Breast epithelium (tissue), 4 donors: ENCODE measurements at places on chromosomes 3 and 15.

DNA sequence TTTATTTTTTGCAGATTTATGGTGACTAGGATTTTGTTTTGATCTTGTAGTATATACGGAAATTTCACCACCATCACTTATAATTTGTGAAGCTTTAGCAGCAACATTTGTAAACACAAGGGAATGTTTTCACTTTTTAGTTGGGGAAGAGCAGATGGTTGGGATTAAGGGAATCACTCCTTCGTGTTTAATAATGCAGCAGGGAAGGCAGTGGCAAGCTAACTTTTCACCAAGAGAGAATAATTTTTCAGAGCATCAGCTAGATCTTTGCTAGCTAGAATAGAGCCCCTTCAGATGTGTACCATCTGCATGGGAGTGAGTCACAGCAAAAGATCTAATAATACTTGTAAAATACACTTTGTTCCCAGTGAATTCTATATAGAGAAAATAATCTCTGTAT is 632.7 kb downstream of the CADM2 start:
- no peak for DNase-seq

GRCh38 chr3:165669504-165669903 is 167.7 kb downstream of the BCHE start:
- DNase-seq: no peak

DNA sequence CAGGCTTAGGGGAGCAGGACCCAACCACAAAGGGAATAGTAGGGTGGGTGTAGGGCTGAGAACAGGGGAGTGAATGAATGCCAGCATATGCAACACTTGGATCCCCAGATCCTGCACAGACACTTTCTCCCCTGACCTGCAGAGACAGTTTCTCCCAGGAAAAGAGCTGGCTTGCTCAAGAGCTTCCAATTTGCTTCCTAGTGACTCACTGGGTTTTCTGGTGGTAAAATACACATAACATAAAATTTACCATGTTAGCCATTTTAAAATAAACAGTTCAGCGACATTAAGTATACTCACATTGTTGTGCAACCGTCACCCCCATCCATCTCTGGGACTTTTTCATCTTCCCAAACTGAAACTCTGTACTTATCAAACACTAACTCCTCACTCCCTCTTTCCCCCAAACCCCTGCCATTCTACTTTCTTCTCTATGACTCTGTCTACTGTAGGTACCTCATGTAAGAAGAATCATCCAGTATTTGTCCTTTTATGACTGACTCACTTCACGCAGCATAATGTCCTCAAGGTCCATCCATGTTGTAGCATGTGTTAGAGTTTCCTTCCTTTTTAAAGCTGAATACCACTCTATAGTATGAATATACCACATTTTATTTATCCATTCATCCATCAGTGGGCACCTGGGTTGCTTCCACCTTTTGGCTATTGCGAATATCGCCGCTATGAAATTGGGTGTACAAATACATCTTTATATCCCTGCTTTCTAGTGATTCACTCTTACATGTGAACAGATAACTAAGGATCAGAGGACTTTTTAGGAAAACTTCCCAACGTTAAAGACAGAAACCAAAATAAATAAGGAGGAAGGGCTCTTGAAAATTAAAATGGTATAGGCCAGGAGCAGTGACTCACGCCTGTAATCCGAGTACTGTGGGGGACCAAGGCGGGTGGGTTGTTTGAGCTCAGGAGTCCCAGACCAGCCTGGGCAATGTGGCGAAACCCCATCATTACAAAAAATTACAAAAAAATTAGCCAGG is 95.6 kb upstream of the TJP1 start:
- no peak for DNase-seq

DNA sequence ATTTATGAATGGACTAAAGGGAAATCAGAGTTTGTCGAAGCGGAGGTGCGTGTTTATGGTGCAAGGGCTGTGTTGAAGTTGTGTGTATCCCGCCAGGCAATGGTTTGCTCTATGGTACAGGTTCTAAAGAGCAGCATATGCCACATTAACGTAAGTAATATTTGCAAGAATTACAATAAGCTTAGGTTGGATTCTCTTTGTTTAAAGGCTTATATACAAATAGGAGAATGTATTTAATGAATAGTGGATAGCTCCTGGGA is 800 bp downstream of the EPHA3 start:
- DNase-seq: no peak

DNA sequence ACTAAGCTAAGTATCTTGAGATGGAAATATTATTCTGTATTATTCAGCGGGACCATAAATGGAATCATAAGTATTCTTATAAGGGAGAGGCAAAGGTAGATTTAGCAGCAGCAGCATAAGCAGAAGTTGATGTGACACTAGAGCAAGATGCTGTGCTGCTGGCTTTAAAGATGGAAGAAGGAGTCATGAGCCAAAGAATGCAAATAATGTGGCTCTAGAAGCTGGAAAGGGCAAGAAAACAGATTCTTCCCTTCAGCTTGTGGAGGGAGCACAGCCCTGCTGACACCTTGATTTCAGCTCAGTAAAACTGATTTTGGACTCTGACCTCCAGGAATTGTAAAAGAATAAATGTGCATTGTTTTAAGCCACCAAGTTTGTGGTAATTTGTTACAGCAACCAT is 144.2 kb upstream of the ANKRD28 start:
- DNase-seq: no peak

GRCh38 chr3:134378384-134378783 is 4.1 kb upstream of the AMOTL2 start:
- no peak for DNase-seq

- DNase-seq: no peak
These were observed 37.2 kb upstream of the TM4SF1 start for GRCh38 chr3:149414557-149415231.

- no peak for DNase-seq
These were observed 898.2 kb downstream of the MCTP2 start for GRCh38 chr15:95129574-95129973.

- no peak for DNase-seq
These were observed 579.9 kb upstream of the ZNF717 start for GRCh38 chr3:76365275-76365674.

- no peak for DNase-seq
These were observed 342.1 kb upstream of the CCDC54 start for GRCh38 chr3:107035176-107035575.

DNA sequence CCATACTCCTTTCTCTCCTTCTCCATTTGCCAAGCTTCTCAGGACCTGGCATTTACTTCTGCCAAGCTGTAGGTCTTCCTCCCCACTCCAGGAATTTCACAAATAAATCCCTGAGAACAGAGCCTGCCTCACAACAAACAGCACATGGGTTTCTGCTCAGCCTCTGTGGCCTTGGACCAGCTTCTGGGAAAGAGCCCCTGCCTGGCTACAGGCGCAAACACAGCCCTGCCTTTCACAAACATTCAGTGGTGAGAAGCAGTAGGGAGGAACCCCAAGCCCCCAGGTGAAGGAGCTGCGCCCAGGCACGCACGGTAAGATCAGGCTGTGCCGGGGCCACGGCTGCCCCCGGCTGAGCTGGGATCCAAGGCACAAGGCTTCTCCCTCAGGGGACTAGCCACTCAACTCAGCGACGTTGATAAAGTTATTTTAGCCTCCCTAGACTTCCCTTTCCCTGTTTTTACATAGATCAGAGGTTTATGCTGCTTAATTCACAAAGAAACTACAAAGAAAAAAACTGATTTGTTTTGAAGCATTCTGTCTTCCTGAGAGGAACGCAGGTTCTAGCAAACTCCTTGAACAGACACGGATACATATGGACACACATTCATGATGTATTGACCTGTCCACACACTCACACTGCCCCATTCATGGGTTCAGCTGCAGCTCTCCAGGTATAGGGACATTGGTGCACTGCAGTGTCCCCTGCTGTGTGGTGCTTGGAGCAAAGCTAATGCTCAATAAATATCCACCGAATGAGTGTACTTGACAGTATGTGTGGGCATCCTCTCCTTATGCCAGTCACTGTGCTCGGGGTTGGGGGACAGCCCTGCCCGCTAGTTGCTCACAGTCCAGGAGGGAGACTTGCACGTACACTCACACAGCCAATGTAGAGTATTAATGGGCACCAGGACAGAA is 25.4 kb downstream of the HES1 start:
- peak; percentile 51 for DNase-seq

GRCh38 chr3:24373198-24373959 is 121.3 kb downstream of the THRB start:
- DNase-seq: peak; percentile 82

DNA sequence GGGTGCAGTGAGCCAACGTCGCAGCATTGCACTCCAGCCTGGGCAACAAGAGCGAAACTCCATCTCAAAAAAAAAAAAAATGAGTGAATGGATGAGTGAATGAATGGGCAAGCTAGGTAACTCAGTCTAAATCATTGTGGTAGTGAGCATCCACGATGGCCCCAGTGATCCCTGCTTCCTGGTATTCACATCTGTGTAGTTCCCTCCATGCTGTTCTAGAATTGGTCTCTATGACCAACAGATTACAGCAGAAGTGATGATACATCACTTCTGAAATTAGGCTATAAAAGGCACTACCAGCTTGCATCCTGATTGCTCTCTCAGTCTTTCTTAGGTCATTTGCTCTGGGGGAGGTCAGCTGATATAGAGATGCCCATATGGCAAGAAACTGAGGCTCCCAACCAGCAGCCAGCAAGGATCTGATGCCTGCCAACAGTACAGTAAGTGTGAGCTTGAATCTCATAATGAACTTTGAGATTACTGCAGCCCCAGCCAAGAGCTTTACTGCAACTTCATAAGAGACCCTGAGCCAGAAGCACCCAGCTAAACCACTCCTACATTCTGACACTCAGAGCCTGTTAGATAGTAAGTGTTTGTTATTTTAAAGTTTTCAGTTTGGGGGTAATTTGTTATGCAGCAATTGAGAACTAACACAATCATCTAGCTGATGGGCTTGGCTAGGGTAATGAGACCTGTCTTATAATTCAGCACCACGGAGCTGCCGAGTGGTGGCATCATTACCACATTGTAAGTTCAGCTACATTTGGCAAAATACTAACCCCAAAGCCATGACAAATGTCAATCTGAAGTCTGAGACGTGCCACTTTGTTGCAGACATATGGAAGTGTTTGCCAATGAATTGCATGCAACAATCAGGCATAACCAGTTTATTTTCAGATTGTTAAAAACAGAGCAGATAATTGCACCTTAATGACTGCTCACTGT is 53.0 kb downstream of the KLHL6 start:
- no peak for DNase-seq

DNA sequence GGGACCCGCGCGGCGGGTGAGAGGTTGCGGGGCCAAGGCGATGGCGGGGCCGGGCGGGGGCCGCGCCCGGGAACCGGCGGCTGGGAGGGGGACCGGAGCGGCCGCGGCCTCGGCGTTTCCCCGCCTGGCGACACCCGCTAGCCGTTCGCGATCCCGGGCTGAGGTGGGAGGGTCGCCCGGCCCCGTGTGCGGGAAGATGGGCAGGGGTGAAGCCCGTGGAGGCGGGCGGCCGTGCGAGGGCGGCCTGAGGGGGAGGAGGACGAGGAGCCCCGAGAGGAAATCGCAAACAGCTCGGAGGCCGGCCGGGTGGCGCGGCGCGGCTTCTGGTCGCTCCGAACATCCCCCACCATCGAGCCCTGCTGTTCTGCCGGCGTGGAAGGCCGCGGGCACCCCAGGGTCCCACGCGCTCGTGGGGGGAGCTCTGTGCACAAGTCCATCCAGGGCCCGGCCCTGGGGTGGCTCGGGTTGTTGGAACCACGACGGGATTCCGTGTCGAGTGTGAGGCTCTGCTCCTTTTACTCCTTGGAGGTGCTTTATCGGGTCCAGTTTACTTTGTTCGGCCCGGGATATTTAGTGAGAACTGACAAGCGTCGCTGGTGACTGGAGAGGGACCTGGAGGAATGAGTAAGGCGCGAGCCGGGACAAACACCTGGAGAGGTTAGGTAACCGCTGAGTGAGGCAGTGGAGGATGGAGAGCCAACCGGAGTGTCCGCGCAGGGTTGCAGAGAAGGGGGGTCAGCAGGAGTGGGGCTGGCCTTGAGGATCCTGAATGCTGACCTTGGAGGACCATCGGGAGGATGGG is 728 bp downstream of the CRTC3 start:
- DNase-seq: peak; percentile 59

- no peak for DNase-seq
These were observed 119.9 kb upstream of the MELTF start for GRCh38 chr3:197149528-197149927.

DNA sequence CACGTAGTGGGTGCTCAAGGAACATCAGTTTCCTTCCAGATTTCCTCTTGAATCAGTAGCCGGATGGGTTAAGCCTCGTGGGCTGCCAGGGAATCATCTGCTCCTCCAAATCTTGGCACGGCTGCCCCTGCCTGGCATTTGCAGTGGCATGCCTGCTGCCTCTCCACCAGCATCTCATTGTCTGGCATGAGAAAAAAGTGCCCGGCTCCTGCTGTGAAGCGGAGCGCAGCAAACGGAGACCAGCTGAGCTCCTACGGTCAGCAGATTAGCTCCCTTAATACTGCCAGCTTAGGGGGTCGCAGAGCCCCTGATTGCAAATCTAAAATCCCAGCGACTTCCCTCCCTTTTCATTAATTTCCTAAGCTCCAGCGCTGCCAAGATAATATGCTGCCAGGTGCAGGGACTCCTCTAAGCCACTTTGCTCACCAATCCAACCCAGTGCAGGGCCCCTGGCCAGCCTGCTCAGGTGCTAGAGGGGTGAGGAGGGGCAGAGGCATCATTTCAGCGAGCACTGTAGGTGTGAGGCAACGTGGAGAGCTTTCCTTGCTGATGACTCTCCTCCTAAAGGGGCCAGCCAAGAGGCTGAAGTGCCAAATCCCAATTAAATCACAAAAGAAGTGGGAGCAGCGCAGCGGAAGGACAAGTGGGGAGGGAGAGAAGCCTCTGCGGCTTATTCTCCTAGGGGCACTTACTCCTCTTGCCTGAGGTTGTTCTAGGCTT is 49.6 kb upstream of the ST8SIA2 start:
- DNase-seq: no peak

GRCh38 chr3:68121287-68121686 is 466.9 kb upstream of the SUCLG2 start:
- no peak for DNase-seq

DNA sequence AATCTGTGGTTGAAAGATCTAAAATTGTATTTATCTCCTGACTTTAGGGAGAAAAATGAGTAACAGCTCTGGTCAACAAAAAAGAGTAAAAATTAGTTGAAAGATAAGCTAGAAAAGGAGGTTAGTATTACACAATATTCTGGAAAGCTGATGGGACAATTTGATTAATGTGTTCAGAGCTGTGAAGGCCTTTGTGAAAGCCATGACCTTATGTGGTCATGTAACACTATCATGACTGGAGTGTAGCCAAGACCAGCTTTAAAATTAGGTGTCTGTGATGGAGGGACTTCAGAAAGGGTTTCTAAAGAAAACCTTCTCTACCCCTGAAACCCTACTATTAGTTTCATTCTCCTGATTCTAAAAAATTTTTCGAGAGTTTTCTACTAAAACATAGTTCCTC is 127.2 kb downstream of the NFKBIZ start:
- DNase-seq: no peak

DNA sequence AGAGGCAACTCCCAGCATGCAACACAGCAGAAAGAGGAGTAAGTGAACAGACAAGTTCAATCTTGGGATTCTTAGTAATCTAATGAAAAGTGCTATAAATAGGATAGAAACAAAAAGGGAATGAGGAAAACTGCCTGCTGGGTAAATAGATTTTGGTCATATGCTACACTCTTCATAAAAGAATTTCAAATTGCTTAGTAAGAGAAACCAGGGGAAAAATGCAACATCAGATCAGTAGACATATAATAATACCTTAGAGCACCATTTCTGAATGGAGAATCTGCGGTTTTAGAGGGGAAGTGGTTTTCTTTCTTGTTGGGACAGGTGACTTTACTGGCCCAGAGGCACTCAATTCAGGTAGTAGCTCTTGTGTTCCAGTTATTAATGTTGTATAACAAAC is 13.4 kb upstream of the TBC1D5 start:
- DNase-seq: no peak

GRCh38 chr3:170802164-170803151 is 67.5 kb downstream of the RPL22L1 start:
- peak; percentile 21 for DNase-seq

- no peak for DNase-seq
These were observed 52.2 kb upstream of the OSBPL11 start for GRCh38 chr3:125647318-125648014.
